Activated CD4-positive, alpha-beta T cell treated with anti-CD3 and anti-CD28 coated beads, Interleukin-2, amount 10 ng/mL, durations not matched to agents 7 days and 5 days (primary cell): ENCODE measurements at places on chromosomes 4 and X.

DNA sequence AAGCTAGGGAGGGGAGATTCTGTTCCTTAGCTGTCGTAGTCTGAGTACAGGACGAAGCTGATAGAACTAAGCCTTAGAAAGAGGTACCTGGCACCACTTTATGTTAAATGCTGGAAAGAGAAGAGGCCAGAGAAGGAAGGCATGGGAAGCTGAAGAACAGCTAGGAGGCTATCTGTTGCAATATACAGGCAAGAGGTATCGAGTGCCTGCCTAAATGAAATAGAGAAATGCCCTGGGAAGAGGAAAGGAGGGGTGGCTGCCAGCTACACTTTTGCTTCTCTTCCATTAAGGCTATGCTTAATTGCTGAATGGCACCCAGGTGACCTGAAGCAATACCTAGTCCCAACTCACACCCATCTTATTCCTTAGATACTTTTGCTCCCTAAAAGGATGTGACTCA is 380.4 kb upstream of the FGF13 start:
- no peak for DNase-seq

- no peak for DNase-seq
These were observed 53.6 kb downstream of the DDX60 start for GRCh38 chr4:168264903-168265302.

- no peak for DNase-seq
These were observed 63.8 kb downstream of the DLG3 start for GRCh38 chrX:70508296-70508911.

DNA sequence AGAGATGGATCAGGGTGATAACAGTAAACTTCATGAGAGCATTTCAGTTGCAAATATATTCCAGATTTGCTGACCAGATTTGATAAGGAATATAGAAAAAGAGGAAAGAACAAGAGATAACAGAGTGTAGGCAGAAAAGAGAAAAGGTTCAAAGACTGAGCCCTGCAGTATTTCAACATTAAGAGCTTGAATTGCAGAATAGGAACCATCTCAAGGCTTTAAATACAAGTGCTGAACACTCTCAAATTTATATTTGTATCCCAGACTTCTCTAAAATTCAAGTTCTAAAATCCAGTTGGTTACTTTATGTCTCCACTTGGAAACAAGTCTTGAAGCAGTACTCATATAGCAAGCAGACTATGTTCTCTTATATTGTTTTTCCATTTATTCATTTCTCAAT is 9.7 kb upstream of the MYOZ2 start:
- DNase-seq = no peak

DNA sequence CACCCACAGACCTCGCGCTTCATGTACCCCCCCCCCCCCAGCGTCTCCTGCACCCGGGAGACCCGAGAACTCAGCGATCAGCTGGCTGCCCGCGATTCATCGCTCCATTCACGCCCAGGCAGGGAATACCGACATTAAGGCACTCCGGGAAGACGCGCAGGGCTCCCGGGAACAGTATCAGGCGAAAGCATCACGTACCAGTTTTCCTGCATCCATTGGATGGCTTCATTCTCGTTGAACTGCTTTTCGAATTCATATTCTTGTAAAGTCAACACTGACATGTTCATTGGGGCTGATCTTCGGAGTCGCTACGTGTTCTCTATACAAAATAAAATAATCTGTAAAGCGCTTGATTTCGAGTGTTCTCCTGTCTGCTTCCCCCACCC is 373 bp downstream of the ELOVL6 start:
- no peak for DNase-seq

DNA sequence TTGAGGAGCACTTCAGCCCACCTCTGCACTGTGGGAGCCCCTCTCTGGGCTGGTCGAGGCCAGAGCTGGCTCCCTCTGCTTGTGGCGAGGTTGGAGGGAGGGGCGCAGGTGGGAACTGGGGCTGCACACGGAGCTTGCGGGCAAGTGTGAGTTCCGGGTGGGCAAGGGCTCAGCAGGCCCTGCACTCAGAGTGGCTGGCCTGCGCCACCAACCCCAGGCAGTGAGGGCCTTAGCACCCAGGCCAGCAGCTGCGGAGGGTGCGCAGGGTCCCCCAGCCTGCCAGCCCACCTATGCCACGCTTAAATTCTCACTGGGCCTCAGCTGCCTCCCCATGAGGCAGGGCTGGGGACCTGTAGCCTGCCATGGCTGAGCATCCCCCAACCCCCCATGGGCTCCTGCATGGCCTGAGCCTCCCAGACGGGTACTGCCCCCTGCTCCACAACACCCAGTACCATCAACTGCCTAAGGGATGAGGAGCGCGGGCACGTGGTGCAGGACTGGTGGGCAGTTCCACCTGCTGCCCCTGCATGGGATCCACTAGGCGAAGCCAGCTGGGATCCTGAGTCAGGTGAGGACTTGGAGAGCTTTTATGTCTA is 110.9 kb downstream of the SLC39A8 start:
- DNase-seq = no peak

- DNase-seq = no peak
These were observed 28.1 kb upstream of the MAMLD1 start for GRCh38 chrX:150334981-150335380.

DNA sequence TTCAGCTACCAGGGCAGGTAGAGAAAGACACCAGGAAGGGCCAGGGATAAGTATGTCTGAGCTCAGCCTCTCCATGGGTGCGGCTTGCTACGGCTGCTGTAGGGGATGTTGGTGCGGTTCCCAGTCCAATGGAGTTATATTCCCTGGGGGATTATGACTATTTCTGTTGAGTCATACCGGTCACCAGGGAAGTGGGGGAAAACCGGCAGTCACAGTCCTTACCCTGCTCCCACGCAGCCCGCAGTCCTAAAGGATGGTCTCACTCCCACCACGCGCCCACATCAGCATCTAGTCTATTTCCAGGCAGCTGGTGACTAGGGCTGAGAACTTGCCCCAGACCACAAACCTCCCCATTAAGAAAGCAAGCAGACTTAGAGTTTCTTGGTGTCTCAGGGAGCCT is 191.6 kb downstream of the VEGFC start:
- DNase-seq = no peak

GRCh38 chr4:111494971-111495370 is 650.3 kb upstream of the FAM241A start:
- DNase-seq = no peak

DNA sequence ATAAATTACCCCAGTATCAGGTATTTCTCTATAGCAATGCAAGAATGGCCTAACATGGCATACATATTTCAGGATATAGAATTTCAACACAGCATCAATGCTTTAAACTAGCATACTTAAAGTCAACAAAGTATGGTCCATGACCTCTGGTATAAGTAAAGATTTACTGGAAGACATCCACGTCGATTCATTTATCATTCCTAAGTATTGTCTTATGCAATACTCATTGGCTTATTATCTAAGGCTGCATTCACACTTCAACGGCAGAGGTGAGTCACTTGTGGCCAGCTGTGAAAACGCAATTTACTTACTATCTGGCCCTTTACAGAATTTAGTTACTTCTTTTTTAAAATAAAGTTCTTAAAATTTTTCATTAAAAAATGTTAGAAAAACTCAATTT is 42.6 kb downstream of the ADGRA3 start:
- DNase-seq = no peak

GRCh38 chr4:94516999-94517398 is 65.3 kb downstream of the PDLIM5 start:
- no peak for DNase-seq

DNA sequence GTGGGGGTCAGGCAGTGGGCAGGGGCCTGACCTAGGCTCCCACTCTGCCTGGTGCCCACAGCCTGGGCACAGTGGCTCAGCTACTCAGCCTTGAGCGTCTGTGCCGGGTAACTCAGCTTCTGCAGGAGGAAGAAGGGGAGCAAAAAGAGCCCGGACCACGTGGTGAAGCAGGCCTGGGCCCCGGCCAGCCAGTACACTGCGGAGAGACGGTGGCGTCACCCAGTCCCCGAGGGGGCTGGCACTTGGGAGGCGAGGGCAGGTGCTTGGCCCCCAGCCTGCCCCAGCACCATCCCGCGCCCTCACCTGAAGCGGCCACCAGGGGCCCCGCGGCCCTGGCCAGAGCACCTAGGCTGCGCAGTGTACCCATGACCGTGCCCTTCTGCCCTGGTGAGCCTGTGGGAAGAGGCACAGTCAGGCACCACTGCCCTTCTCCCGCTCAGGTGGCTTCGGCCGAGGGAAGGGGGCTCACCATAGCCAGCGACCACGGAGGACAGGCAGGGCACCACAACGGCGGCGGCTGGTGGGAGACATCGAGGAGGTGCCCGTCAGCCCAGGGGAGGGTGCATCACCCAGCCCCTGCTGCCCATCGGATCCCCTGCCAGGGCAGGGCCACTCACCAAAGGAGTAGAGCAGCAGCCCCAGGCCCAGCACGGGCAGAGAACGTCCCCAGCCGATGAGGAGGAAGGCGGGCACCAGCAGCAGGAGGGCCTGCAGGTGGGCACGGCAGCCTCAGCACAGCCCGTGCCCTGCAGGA is 32.3 kb downstream of the NOP14 start:
- DNase-seq = no peak

DNA sequence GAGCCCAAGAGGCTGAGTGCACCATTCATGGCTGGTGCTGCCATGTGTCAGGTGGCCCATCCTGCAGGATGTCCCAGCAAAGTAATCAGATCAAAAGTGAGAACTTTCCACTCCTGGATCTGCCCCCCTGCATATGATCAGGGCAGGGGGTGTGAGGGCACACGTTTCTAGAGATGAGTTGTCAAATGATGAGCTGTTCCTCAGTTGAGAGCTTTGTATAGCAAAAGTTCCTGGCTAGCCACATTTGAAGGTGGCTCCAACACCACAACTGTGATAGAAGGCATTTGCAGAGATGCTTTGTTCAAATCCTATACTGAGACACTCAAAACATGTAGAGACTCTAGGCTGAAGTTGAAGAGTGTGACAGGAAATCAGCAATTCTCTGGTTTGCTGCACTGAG is 501.8 kb downstream of the BCOR start:
- no peak for DNase-seq

DNA sequence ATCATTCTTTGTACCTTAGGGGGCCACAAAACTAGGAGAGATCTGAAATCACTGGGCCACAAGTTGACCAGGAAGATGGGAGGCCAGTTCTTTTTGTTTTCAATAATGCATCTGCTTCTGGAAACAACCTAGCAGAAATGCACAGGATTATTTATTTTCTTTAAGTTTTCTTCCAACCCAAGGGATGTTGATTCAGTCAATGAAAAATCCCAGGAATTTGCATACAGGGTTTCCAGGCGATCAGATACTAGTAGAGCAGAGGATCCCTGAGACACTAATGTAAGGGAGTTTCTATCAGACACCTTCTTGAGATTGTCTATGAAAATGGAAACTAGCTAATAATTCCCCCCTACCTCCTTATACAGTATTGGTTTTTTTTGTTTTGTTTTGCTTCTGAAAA is 7.4 kb downstream of the ATOH1 start:
- DNase-seq = no peak

GRCh38 chr4:152107736-152108500 is 347.1 kb upstream of the GATB start:
- no peak for DNase-seq

DNA sequence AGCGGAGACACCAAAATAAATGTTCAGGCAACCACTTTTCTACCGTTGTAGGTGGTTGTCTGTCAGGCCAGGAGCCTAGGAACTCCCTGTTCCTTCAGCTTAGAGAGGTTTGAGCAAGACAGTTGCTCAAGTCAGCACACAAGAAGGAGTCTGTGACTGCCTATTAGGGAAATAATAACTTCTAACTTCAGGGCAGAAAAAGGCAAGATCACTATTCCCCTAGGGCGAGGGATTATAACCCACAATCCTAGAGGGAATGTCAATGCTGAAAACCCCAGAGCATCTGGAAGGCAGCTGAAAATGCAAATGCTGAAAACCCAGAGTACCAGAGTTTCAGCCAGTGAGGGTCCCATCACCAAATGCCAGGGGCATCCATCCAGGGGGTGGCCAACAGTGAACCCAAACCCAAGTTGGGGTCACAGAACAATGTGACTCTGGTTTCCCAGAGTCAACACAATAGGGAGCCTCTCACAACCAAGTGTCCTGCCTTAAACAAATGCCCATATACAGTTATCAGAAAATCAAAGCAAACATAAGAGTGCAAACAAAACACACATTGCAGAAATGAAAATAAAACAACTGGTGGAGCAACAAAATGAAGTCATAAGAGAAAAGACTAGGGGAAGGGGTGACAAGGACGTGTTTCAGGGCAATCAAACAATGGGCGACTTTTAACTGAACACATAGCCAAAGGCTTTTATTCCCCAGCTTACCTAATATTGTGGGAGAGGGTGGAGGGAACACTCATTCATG is 27.6 kb downstream of the MORF4L2 start:
- DNase-seq = no peak

- DNase-seq = no peak
These were observed 26.1 kb upstream of the EXOC1L start for GRCh38 chr4:55793479-55793878.

- DNase-seq = no peak
These were observed 199.2 kb downstream of the DCTD start for GRCh38 chr4:182717788-182718583.

- no peak for DNase-seq
These were observed 433.6 kb downstream of the GASK1B start for GRCh38 chr4:157739242-157739641.

DNA sequence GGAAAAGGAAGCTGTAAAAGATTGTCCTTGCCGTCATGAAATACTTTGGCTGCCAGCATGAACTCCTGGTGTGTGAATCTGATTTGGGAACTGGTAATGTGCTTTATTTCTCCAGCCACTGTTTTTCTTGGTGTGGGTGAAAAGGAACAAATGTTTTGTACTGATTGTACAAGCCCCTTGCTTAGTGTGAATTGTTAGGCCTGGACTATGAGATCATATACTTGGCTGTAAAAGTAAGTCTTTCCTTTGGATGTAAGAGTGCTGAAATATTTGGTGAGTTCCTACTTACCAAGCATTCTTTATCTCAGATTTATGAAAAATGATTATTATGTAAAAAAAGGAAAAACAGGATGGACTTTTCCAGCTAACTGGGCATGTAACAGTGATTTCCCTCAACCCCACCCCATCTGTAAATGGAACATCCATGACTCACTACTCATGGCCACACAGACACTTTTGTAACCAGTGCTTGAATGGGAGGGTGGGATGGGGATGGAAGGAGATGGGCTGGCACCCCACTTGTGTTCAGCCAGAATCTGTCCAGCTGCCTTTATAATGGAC is 6.3 kb downstream of the FNIP2 start:
- no peak for DNase-seq

DNA sequence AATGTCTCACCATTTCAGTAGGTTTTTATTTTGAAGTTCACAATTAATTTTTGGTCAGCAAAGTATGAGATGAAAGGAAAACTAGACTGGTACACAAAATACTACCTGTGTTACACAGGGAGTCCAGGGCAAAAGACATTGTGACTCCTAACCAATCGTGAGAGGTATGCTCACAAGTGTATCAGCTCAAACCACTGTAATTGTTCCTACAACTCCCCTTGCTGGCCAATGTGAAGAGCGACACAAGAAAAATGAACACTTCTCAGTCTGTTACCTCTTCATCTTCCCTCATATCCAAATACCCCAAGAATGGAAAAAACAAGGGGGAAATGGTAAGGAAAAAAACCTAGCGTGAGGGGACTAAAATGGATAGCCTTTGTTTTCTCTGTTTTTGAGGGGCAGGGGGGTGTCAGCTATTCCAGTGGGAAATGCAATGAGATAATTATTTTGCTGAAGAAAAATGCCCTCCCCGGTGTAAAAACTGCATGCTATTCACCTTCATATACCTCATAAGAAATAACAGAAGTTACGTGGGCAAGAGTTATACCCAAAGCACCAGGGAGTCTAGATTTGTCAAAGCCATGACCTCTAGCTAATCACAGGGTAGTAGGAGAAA is 30.6 kb upstream of the NSUN7 start:
- peak; percentile 34 for DNase-seq

- no peak for DNase-seq
These were observed 87.0 kb downstream of the PAK3 start for GRCh38 chrX:111182997-111183396.
